ENCODE measurements at places on chromosomes 13 and 19.

DNA sequence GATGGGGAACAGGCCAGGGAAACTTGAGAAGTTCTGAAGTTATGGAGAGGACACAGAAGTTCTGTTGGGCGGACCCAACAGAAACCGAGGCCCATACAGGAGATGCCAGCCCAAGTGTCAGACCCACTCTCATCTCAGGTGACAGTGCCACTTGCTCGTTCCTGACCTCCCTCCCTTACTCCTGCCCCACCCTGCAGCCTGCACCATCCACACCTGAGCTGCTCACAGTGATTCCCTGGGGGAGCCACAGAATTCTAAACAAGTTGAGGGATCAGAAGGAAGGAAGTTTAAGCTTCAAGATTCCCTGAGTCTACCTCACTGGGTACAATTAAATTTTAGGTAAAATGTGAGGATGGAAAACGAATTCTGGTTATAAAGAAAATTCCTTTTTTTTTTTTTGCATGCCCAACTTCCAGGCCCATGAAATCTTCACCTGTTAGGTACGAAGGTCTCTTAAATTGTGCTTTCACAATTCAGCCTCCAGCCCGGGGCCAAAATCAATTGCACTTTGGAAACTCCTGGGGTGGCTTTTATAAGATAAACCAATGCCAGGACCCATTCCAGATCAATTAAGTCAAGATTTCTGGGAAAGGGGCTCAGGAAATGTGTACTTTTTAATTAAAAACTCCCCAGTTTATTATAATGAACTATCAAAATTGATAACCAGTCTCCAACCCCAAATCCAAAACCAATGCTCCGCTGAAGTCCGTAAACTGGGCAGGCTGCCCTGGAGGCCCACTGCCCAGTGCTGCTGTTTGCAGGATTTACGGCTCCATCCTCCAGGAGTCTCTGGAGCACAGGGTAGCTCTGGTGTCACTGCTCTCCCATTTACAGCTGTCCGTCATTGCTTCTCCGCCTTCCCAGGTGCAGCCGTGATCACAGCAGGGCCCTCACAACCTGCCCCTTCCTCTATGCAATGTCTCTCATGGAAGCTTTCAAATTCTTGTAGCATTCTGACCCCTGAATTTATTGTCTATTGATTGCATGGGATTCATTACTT lies 643.5 kb downstream of the UQCRFS1 start:
- no peak for DNase-seq

- no peak for DNase-seq
These were observed 675 bp downstream of the PEG3 start for GRCh38 chr19:56839652-56840450.

DNA sequence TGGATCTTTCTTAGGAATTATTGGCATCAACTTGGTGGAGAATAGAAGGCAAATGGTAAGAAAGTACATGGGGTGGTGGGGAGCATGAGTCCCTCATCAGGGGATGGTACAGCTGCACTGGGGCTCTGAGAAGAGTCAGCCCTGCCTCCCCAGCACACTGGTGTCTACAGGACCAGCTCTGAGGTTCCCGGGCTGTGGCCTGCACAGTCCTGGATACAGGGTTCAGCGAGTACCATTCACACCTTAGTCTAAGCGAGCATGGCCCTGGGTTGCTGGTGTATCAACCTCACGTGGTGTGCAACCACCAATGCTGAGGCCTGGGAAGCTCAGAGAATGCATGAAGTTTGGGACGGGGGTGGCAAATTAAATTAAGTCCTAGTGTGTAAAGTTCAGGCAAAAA lies 10.1 kb downstream of the TMEM255B start:
- DNase-seq, result no peak

GRCh38 chr13:72651144-72651543 lies 76.3 kb downstream of the MZT1 start:
- no peak for DNase-seq

- no peak for DNase-seq
These were observed 26.3 kb downstream of the EPS15L1 start for GRCh38 chr19:16445238-16446107.

- no peak for DNase-seq
These were observed 89.6 kb upstream of the RXFP2 start for GRCh38 chr13:31649766-31650165.

- DNase-seq, result no peak
These were observed 748.2 kb downstream of the DIAPH3 start for GRCh38 chr13:59415498-59415897.

DNA sequence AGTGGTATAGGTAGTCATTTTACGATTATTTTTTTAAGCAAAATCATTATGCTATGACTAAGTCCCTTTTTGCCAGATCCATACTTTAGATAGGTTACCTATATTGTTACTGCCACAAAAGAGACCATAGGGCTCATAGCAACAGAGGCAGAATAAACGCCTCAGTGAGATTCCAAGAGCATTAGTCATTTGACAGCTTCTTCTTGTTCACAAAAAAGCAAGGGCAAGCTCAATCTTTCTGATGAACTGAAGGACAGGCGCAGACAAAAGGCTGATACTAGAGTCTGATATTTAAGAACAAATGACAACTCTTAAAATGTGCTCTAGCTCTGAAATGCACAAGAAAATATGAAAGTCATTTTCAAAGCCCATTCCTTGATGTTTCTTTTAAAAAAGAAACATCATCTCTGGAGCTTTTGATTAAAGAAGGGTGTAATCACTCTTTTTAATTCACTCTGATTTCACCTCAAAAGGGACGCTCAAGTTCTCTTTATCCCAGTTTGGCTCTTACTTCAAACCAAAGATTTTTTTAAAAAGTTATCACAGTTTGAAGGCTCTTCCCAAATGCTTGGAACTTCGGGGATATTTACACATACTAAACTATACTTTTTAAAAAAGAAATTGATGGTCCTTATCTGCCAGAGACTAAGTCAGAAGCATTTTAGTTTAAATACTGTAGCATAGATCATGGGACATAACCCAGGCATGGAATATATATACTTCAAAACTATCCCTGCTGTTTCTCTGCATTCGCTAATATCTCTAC lies 187.2 kb downstream of the EFNB2 start:
- DNase-seq, result no peak

DNA sequence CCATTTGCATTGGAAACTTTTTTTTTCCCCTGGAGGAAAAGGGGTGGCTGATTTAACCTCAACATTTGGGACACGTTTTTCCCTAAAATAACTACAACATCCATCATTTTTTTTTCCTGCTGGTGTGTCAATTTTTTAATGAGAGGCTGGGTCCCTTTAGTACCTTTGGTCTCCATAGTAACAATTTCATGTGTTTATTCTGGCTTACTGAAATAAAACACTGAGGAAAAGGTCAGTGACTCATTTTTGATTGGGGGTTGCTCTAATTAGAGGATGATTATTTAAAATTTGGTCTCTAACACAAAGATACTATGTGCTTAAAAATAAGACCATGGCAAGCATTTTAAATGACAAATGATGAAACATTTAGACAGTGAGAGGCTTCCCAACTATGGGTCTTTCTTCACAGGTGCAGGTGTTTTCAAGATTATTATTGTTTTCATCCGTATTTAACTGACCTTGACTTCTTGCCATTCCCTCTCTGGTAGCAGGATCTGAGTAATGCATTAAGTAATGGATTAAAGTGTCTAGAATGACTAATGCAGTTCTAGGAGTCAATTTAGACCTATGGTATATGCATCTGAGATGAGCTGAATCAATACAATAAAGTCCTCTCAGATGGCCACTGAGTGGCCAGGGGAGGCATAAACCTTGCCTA lies 406.4 kb downstream of the KCNRG start:
- no peak for DNase-seq

GRCh38 chr13:79659121-79659521 lies 178.2 kb downstream of the NDFIP2 start:
- DNase-seq, result no peak

- no peak for DNase-seq
These were observed 69.2 kb downstream of the CEBPG start for GRCh38 chr19:33442706-33443105.
